CD4-positive, alpha-beta T cell (primary cell): ENCODE measurements at places on chromosomes 13 and 19.

GRCh38 chr13:28510542-28510941, 15.6 kb upstream of the FLT1 start:
- DNase-seq, result no peak

DNA sequence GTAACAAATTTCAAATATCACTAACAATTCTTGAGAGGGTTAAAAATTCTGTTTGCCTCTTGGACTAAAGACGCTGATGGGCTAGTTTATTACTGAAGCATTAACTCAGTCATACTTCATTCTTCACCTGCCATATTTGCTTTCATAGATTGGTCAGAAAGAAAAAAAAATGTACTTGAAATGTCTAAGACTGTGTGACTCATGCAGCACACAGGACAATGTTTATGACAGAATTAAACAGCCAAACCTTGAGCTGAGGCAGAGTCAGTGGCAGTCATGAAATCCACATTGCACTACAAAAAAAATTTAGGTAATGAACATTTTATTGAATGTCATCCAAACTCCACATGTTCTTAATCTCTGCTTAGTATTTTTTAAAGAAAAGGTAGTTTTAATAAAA, 135.6 kb downstream of the PRR20E start:
- DNase-seq, result no peak

- DNase-seq, result no peak
Measured at GRCh38 chr19:6717441-6717971, 2.9 kb downstream of the C3 start.

GRCh38 chr19:8631425-8631819, 989 bp downstream of the NFILZ start:
- DNase-seq, result no peak

DNA sequence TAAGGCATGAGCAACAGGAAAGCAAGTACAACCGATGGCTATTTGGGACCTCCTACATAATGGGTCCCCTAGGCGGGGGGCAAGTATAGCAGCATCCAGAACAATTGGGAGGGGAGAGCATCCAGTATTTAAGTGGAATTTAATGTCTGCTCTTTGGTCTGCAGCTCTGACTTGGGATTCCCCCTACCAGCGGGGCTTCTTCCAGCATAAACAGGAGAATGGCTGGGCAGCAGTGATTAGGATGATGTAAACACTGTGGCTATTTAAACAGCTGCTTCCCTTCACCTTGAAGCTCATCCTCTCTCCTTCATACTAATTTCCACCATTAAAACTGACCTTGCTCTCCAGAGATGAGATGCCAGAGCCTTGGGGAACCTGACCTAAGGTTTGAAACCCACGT, 73.9 kb upstream of the OXGR1 start:
- DNase-seq, result no peak

DNA sequence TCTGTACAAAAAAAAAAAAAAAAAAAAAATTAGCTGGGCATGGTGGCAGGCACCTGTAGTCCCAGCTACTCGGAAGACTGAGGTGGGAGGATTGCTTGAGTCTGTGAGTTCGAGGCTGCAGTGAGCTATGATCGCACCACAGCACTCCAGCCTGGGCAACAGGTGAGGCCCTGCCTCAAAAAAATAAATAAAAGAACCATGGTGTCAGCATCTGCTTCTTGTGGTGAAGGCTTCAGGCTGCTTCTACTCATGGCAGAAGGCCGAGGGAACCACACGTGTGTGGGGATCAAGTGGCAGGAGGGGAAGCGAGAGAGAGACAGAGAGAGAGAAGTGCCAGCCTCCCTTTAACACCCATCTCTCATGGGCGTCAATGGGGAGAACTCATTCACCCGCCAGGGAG, 13.5 kb downstream of the BCL3 start:
- no peak for DNase-seq

DNA sequence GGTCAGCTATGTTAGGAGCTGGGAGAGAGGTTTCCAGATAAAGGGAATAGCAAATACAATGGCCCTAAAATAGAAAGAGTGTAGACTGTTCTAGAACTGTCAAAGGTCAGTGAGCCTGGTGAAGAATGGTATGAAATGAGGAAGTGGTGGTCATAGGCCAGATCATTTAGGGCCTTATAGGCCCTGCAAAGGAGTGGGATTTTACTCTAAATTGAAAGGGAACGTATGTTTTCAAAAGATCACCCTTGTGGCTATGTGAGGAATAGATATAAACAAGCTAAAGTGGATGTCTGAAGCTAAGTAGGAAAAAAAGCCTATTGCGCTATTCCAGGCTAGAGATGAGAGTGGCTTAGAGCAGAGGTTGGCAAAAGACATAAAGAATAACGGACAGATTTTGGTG, 70.7 kb upstream of the TDRD3 start:
- no peak for DNase-seq

DNA sequence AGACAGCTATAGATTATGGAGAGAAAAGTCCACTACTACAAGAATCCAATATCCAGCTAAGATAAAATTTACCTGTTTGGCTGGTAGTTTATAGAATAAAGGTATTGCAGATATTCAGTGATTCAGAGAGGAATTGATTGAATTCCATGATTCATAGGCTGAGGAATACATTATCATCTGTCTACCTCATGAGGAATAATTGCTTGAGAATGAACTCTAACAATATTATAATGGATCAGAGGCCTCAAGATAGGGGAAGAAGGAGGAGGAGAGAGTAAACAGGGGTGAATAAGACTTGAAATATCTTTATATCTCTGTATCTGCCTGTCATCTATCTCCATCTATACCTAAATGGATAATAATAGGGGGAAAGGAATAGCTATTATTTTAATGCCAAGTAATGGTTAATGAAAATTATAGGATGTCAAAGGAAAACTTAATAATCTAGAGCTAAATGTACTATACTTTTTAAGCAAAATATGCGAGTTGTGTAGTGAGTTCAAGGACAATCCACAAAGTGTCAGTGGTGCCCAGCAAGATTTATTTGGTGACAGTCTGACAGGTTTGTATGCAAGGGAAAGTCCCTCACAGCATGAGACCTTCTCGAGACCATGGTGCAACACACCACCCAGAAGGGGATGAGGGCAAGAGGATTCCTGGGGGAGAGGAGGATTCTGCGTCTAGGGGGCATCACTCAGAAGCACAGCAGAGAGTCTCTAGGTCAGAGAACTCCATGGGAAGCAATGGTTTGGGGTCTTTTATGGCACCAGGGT, 224.5 kb downstream of the GPC5 start:
- DNase-seq, result no peak

- DNase-seq, result no peak
Measured at GRCh38 chr19:47691782-47692181, 21.4 kb upstream of the EHD2 start.

DNA sequence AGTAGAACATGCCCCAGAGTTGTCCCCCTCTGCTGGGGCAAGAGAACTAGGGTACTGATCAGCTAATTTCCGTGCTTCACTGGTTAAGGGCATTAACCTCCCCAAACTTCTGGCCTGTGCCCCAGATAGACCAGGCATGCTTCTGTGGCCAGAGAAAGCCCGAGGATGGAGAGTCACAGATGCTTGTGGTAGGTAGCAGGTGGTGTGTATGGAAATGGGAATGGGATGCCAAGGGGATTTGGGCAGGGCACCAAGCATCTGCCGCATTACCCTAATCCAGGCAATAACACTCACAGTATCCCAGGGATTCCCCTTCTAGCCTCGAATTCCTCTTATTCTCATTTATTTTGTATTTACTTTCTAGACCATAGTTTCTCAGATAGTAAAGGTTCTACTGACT, 124.8 kb upstream of the KLF12 start:
- no peak for DNase-seq

- DNase-seq, result peak; percentile 42
Measured at GRCh38 chr19:14370169-14370939, 10.9 kb upstream of the ADGRE5 start.

- DNase-seq, result no peak
Measured at GRCh38 chr19:3045885-3046697, 16.2 kb downstream of the TLE5 start.

- DNase-seq, result no peak
Measured at GRCh38 chr13:76226941-76227340, 590.8 kb downstream of the LMO7 start.

DNA sequence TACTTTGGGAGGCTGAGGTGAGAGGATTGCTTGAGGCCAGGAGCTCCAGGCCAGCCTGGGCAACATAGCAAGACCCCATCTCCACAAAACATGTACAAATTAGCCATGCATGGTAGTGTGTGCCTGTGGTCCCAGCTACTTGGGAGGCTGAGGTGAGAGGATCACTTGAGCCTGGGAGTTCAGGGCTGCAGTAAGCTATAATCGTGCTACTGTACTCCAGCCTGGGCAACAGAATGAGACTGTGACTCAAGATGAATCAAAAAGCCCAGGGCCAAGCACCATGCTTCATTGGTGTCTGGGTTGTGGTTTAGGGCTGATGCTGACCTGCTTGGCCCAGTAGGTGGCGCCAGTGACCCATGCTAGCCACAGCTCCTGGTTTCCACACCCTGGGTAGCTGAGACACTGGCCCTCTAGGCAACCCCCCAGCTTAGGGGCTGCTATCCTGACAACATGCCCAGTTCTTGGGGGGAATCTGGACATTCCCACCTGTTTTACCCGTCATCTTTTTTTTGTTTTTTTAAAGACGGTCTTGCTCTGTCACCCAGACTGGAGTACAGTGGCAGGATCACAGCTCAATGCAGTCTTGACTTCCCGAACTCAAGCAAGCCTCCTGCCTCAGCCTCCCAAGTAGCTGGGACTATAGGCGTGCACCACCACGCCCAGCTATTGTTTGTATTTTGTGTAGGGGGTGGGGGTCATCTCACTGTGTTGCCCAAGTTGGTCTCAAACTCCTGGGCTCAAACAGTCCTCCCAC, 5.5 kb downstream of the CCDC124 start:
- peak; percentile 76 for DNase-seq

GRCh38 chr19:44212866-44213346, 574 bp downstream of the ZNF227 start:
- DNase-seq, result no peak

GRCh38 chr19:52366414-52366824, 3.3 kb upstream of the ZNF880 start:
- no peak for DNase-seq

GRCh38 chr19:10809651-10810285, 26.2 kb downstream of the TMED1 start:
- DNase-seq, result no peak

DNA sequence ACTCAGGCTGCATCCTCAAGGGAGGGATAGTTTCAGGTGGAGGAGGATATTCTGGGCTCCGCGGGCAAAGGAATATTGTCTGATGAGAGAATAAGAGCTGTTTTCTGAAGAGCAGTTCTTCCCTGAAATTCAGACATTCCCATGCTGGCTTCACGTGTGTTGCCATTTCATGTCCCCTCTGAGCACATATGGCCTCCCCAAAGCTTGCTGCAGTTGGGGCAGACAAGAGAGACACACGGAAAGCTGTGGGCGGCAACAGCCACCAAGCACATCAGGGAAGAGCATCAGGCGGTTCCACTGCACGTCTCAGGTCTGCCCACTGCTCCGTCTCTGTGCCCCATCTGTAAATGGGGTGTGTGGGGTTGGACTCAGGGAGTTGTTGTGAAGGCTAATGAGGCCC, 247.5 kb upstream of the TSHZ3 start:
- no peak for DNase-seq

DNA sequence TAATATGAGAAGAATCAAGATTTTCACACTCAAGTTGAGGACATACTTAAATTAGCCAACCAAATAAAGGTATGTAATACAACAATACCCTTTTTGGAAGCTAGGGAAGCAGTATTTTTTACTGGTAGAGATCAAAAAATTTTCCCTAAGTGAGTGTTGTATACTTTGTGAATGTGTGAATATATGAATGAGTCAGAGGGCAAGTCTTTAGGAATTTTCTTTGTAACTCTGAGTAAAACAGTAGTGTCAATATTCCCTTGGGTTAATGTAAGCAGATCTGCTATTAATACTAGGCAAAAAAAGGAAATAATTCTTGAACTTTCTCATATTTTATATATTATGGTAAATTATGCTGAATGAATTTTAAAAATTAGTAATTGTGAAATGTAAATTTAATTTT, 1161.8 kb upstream of the MIR17HG start:
- DNase-seq, result no peak

DNA sequence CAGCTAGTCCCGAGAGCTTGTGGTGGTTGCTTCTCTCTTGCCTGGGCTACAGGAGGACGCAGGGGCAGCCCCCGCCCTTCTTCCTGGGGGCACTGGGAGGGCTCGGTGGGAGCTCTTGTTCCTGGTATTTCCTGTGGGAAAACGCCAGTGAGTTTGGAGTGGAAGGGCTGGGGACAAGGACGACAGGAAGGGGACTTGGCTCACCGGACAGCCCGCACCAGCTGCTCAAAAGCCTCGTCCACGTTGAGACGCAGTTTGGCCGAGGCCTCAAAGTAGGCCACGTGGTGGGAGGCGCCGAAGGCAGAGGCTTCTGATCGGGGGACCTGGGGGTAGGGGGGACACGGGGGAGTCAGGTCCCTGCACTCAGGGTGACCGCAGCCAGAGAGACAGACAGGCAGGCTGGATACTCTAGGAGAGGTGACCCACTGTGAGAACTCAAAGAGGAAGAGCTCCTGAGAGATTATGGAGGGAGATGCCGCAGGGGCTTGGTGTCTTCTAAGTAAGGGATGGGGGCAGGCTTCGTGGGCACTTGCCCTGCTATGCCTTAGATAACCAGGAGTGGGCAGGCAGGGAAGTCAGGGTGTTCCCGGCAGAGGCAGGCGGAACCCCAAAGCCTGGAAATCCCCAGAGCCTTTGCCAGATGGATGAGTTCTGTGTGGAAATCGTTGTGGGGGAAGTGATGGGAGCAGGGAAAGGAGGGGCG, 4.3 kb downstream of the RRAS start:
- no peak for DNase-seq

GRCh38 chr13:112259511-112259910, 116.6 kb upstream of the SPACA7 start:
- no peak for DNase-seq

DNA sequence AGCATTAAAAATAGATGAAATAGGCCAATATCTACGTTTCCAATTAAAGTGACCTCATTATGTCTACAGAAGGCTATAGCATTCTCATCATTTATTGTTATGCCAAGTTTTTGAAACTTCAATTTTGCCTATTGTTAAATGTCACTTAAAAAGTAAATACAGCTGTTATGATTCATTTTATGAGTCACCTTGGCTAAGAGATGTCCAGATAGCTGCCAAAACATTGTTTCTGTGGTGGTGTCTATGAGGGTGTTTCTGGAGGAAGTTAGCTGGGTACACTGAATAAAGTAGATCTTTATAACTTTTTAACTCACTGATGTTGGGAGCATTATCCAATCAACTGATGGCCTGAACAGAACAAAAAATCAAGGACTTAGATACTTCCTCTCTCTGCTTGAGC, 1209.7 kb upstream of the PCDH9 start:
- DNase-seq, result no peak
